ENCODE measurements at places on chromosomes 11 and 22.

DNA sequence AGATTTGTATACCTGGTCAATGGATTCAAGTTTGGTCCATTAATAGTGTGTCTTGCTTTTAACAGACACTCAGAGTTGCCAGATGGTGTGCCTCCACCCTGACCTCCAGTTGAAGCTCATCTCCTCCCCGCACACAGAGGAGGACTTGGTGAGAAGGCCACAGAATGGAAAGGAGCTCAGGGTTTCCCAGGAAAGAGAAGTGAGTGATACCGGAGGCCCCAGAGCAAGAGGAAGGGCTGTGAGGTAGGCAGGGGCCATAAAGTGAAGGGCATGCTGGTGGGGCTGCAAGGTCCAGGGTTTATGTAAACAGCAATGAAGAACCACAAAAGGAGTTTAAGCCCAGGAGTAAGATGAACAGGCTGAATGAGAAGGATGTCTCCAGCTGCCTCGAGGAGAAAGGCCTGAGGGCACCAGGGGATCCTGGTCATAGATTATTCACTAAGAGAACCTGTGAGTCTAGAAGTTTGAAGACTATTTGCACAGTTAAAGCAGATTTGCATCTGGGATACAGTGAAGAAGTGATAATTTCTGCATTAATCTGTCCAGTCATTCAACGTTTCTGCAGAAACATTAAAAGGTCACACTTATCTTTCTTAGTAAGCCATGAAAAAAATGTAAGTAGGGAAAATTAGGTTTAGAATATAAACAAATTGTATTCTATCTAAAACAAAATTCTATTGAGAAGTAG is 67.5 kb upstream of the VPREB1 start:
- no peak for DNase-seq

DNA sequence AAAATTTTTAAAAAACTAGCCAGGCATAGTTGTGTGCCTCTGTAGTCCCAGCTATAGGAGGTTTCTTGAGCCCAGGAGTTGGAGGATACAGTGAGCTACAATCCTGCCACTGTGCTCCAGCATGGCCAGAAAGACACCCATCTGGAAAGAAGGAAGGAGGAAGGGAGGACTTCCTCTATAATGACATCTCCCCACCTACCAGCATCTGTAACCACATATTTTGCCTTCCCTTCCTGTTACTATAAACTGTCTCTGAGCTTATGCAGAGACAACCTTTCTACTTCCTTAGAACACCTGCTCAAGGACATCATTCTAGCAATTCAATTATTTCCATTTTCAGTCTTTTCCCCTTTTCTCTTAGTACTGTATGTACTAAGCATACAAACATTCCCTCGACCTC is 2.2 kb upstream of the NUP160 start:
- DNase-seq, result no peak

DNA sequence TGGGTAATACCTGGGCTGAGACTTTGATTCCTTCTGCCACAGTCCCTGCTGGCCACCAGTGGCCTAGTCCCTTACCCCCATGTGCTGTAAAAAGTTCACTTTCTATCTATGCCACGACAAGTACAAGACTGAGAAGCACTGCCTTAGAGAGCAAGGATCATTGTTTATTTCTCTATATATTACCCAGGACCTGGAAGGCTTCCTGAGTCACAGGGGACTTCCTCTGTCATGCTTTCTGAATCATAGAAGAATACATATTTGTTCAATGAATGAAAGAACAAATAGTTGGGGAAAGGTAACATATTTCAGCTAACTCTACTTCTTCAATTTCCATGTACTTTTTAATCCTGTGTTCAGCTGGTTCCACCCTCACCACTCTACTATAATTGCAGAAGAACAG is 5.5 kb upstream of the SYT9 start:
- no peak for DNase-seq

DNA sequence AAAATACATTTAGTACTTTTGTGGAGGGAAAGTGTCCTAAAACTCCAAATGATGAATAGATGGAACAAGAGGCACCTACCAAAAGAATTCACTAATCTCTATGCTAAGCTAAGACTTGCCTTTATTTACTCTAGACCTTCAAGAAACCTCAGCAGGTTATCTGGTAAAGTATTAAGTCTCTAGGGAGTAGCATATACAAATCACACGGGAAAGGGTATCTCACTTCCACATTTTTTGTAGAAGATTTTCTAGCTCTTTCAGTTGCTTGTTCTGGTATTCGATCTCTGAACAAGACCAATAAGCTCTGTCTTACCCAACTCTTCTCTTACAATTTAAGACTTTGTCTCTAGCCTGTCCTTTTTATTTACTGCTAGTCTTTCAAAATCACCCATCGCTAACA is 18.1 kb upstream of the CADM1 start:
- DNase-seq, result no peak

DNA sequence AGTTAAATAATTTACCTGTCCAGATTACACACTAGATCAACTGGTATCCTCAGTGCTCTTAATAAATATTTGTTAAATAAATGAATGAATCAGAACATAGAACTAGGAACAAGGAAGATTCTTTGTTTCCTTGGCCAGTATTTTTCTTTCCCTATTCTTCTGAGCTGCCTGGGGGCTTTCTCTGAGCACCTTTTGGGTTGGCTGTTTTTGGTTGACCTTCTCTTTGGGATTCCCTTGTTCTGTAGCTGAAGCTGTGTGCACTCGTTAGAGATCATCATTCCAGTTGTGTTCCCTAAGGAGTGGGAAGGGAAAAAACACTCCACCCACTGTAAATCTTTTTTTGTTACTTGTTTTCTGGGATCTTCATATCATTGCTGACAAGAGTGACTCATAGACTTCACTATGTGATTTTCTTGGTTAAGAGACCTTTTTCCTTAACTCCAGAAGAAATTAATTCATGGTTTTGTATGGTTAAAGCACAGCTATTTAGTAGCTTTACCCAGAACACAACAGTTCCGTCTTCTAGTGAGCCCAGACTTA is 84.3 kb downstream of the STIM1 start:
- DNase-seq, result no peak

GRCh38 chr11:62710001-62710345 is 2.5 kb downstream of the GNG3 start:
- DNase-seq, result peak; percentile 15

DNA sequence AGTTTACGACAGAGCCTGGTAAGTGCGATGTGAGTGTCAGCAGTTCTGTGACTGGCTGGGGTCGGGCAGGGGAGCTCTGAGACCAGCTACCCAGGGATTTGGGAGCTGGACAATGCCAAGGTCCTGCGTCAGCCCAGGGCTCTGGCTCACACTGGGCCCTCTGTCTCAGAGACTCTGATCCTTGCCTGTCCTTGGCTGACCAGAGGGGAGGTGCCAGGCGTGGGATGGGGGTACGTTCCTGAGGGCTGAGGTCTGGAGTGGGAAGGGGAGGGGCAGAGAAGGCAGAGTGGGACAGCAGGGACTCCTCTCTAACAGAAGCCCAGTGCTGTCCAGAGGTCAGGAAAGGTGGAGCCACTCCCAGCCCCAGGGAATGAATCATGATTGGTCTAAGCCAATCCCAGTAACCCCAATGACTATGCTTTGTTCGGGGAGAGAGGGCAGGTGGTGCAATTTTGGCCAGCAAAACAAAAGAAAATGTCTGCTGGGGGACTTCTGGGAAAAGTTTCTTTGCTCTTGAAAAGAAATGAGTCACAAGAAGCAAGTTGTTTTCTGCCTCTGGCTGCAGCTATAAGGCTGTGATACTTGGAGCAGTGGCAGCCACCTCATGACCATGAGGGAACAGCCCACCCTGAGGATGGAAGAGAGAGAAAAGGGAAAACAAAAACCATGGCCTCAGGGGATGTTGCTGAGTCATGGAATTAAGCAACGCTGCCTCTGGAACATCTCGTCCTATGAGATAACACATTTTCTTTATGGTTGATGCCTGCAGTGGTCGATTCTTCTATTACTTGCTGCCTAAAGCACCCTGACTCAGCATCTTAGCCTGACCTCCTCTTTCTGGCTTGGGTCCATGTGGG is 108.3 kb downstream of the CHST1 start:
- DNase-seq, result no peak

DNA sequence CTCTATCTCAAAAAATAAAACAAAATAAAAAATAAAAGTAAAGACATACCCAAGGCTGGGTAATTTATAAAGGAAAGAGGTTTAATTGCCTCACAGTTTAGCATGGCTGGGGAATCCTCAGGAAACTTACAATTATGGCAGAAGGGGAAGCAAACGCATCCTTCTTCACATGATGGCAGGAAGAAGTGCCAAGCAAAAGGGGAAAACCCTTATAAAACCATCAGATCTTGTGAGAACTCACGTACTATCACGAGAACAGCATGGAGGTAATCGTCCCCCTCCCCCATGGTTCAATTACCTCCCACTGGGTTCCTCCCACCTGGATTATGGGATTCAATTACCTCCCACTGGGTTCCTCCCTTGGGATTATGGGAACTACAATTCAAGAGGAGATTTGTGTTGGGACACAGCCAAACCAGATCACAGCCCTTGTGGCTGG is 8.3 kb upstream of the SSTR3 start:
- DNase-seq, result no peak

DNA sequence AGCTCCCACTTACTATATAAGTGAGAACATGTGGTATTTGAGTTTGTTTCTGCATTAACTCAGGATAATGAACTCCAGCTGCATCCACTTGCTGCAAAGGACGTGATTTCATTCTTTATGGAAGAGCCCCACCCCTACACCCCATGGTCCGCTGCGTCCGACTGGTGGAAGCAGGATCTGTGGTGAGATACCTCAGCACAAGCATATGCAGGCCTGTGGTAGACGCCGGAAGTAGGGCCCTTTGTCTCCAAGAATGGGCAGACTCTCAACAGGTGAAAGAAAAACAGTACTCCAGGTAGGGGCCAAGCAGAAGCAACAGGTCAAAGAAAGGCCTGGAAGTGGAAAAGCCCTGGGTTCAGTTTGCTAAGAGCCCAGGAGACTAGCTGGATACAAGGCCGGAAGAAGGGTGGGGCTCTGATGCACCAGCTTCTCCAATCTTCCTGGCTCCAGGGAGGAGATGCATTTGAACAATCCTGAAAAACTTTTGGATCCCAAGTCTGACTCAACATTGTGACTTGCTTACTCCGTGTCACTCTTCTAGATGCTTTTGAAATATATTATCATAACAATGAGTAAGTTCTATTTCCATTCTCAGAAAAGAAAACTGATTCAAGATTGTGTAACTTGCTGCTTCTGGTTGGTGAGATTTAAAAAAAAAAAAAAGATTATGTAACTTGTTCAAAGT is 30.4 kb downstream of the NEAT1 start:
- no peak for DNase-seq

DNA sequence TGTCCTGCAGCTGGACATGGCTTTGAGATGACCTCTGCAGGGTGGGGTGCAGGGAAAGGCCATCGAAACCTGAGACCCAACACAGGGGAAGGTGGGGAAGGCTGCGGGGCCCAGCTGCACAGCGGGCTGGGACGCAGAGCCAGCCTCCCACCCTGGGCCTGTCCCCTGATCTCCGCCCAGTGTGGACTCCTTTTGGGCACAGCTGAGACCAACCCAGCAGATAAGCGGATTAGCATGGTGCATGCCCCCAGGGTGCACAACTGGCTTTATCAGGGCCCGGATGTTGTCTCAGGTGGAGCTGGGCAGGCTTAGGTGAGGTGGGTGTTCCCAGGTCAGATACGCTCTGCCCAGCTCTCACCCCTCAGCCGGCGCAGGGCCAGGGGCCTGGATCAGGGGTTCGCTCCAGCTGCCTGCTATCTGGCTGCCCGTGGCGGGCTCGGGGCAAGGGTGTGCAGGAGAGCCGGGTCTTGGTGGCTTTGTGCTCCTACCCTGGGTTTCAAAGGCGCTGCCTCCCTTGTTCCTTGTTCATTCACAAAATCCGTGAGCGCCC is 28.1 kb upstream of the MUC5AC start:
- DNase-seq, result no peak

GRCh38 chr22:48250937-48251530 is 1488.6 kb downstream of the TBC1D22A start:
- no peak for DNase-seq

DNA sequence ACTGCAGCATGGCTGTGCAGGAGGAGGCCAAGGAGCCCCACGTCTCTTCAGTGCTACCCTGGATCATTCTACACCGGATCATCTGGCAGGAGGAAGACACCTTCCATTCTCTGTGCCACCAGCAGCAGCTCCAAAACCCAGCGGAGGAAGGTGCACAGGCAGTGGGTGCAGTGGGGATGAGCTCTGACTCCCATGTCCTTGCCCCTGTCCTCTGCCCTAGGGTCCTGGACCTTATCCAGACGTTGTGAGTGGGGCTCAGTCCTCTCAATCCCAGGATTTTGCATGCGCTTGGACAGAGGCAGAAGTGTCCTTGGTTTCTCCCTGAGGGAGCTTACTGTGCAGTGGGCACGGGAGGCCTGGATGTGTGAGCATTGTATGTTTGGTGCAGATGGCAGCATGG is 61.3 kb downstream of the CABIN1 start:
- no peak for DNase-seq

GRCh38 chr11:60870733-60871377 is 3.5 kb downstream of the ZP1 start:
- no peak for DNase-seq
